ENCODE measurements at places on chromosomes 4 and X.

DNA sequence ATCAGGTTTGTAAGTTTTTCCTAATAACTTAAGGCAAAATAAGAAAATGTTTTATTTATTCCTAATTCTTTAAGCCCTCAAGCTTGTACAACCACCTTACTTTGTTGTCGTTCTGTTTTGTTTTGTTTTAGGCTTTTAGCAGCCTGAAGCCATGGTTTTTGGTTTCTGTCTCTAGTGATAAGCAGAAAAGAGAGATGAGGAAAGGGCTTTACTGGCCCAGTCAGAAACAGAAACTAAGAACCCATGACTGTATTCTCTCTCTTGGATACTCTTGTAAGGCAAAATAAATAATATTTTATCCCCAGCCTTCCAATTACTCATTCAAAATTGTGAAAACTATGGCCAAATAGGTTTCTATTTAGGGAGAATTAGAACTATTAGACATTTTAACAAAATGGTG, 29.4 kb downstream of the TBC1D19 start:
- no peak for DNase-seq

GRCh38 chr4:109332926-109333464, 30.5 kb upstream of the COL25A1 start:
- no peak for DNase-seq

DNA sequence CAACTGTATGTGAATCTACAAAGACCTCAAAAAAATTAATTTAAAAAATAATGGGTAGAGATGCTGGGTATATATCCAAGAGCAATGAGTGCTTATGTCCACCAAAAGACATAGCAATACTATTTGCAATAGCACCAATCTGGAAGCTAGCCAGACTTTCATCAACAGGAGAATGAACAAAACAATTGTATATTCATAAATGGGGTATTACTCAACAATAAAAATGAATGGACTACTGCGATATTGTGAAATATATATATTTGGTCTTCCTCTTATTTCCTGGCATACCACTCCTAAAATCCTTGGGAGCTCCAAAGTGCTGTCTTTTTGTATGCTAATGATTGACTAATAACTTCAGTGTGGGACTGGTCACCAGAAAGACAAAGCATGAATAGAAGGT, 77.5 kb downstream of the MSN start:
- no peak for DNase-seq

DNA sequence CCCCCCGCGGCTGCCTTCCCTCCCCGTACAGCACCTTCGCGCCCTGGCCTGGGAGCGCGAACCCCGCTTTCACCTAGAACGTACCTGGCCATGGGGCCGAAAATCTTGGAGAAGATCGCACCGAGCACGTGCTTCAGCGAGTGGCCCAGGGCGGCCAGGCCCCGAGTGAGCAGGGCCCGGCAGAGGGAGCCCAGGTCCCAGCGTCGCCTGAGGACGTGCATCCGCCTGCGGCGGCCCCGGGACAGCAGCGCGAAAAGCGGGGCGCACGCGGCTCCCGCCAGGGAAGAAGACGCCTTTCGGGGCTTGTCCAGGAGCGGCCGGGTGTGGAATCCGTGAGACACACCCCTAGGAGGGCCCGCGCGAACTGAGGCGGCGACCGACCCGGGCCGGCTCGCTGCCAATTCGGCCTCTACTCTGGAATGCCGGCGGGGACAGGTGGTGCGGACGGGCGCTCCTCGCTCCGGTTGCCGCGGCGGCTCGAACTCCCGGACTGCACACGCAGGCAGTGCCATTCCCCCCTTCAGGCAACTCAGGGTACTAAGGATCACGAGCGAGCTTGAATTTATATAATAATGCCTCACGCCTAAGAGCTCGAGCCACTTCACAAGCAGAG, at the start of gene HS6ST2:
HS6ST2 (minus strand) TSS at position 539 of the 613 bp plus-strand sequence.
- no peak for DNase-seq

DNA sequence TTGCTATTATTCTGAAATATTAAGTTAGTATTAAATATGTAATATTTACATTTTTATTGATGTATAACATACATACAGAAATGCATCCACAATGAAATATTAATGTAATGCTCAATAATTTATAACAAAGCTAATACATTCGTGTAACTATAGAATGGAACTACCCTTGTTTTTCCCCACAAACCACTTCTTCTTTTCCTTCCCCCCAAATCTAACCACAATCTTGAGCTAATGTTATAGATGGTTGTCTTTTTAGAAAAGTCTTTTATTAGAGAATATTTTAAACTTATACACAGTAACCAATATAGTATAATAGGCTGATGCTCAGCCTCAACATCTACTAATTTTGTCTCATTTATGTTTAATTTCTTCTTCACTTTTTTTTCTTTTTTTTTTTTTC, 4.5 kb upstream of the ZNF732 start:
- DNase-seq = no peak

- DNase-seq = no peak
These were observed 286.4 kb downstream of the USP46 start for GRCh38 chr4:52372747-52373146.

- DNase-seq = no peak
These were observed 24.5 kb downstream of the FLNA start for GRCh38 chrX:154349979-154350378.

- no peak for DNase-seq
These were observed 80.8 kb upstream of the ARX start for GRCh38 chrX:25096522-25097045.

- DNase-seq = no peak
These were observed 292.9 kb downstream of the DCTD start for GRCh38 chr4:182624281-182624680.

DNA sequence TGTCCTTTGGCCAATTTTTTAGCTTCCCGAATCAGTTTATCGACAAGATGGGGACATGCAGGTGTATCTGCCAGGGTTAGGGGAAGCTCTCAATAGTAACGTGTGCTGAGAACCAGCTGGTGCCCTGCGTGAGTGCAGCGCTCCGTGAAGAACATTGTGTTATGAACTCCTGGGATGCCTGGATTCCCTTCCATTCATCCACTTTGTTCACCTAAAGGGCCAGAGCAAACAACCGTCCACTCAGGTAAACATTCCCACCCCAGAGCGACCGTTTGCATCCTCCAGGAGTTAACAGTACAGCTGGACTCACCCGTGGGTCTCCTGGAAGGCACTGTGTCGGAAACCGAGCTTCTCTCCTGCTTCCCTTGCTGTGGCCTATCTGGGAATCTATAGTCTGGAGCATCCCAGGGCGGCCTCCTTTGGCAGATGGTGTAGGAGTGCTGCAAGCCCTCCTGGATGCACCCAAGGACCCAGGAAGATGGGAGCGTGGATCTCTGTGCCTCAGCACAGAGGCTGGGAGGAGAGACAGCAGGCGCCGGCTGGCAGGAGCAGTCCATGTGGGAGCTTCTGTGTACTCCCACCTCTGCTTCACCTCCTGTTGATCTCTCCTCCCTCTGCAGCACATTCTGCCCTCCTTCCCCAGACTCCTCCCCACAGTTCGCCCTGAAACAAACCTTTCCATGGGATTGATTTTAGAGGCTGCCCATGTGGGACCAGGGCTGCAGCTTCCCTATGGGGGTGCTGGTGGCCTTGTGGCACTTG, 62.7 kb downstream of the SHROOM2 start:
- no peak for DNase-seq

DNA sequence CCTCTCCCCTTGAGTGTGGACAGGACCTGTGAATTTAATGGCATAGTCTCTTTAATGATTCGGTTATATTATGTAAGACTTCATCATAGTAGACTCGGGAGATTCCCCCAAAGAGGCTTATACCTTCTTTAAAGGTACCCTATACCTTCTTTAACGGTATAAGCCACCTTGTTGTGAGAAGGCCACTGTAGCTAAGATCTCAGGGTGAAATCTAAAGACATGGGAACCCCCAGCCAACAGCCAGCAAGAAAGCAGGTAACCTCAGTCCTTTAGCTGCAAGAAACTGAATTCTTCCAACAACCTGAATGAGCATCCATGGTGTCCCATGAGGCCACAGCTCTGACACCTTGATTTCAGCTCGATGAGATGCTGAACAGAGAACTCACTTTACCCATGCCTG, 931 bp downstream of the DDX60 start:
- DNase-seq = no peak

GRCh38 chrX:108811891-108812290, 75.5 kb upstream of the IRS4 start:
- DNase-seq = no peak

- peak; percentile 51 for DNase-seq
These were observed 8.0 kb upstream of the PALLD start for GRCh38 chr4:168488869-168489274.

- no peak for DNase-seq
These were observed 55.5 kb upstream of the GABRG1 start for GRCh38 chr4:46179356-46179755.

DNA sequence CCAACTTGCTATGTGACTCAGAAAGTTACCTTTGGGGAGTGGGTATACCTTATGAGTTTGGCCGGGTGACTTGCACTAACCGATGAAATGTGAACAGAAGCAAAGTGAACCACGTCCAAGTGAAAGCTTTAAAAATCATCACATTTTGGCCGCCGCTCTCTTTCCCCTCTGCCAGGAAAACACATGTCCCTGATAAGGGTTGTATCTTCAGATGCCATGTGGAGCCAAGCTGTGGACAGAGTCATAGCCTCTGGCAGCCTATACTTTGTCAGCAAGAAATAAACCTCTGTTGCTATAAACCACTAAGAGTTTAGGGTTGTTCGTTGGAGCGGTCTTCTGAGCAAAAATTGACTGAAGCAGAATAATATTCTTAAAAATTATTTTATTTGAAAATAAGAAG, 92.3 kb downstream of the PRDM5 start:
- no peak for DNase-seq

DNA sequence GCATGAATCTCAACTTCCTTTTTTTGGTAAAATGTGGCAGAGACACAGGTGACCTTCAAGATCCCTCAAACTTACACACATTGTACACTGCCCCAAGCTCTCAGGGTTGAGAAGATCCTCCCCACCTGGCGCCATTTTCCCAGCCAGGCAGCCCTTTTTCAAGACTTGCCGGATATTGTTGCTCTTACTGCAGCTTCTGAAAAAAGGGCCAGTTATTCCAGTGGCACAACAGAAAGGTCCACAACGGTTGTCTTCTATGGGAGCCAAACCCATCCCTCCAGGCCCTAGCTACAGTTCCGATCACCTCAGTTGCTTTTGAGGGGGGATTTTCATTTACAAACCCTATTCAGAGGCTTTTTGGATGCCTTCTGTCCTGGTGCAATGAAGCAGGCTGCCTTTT, 101.1 kb downstream of the CHIC2 start:
- DNase-seq = no peak

DNA sequence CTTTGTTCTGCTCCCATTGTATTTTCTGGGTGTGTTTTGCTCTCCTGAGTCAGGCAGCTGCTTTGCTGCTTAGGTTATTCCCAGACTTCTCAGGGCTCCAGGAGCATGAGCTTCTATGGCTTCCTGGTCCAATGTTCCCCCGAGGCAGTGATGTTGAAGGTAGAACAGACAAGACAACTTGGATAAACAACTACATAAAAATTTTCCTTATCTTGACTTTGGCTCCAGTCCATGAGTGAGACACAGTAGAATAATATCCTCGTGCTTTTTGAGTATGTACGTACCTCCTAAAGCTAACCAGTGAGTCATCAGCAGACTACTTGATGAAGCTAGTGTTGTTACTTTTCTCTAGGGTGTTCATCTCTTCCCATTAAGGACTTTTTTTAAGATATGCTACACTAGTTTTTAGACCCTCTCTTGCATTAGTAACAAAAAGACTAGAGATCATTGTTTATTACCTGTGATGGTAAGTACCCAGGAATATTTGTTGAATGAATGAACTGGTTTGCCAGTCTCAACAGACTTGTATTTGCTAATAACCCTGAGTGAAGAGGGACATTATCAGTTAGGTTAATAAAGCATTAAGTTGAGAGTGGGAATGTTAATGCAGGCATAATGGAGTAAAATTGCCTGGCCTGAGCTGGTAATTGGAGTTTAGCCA, 131.9 kb downstream of the FHIP1A start:
- peak; percentile 96 for DNase-seq

DNA sequence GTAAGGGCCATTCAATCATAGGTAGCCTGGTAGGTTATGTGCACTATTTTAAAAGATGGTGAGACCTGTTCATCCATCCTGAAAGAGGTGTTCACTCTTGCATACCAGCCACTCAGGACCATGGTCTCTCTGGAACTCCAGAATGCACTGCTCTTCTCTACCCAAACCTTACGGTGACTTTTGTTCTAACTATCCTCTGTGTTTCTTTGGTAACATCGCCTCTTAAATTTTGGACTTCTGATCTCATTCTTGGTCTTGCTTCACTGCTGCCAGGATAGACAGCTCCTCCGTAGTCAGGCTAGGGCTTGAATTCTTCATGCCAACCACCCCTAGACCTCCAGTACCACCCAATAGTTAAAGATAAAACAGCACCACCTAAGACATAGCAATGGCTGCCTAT, 346.3 kb upstream of the GALNT7 start:
- DNase-seq = no peak

DNA sequence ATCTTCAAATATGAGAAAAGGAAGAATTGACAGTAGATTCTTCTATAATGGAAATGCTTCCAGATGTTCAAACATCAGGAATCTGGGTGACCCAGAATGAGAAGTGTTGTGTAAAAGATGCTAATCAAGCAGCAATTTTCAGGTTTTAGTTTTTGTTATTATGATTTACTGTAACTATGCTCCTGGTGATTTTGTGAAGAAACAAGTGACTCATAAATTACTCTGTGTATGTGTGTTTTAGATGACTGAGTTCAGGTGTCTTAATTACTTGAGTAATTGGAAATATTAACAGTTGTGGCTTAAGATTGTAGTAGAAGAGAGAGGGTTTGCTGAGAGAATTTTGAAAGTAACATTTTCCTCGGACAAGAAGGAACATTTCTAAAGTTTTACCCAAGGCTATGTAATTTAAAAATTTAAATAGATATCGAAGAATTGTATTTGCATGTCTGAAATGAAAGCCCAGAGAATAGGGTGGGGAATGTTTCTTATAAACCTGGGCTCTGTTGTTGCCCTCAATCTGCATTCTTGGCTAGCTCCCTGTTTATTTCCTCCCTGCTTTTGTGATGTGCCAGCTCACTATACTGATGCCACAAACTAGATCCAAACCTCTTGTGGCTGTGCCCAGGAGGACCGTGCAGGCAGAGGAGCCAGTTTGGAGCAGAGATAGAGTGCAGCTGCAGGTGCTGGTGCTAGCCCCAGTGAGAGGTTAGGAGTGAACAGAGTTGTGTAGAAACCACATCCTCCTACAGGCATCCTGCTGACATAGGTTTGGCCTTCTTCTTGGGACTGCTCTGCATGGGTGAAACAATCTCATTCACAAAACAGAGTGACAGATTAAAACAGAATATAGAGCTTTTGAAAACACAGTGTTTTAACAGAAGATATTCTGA, 25.4 kb upstream of the TNIP3 start:
- DNase-seq = no peak

GRCh38 chr4:165331359-165331758, 3.9 kb downstream of the MSMO1 start:
- DNase-seq = no peak

GRCh38 chrX:121456315-121456714, 408.9 kb downstream of the GLUD2 start:
- no peak for DNase-seq

GRCh38 chrX:39201305-39201990, 400.2 kb downstream of the MID1IP1 start:
- no peak for DNase-seq

- peak; percentile 8 for DNase-seq
These were observed 407.3 kb downstream of the PCDH18 start for GRCh38 chr4:137125011-137125410.

GRCh38 chr4:16438986-16439385, 212.7 kb upstream of the TAPT1 start:
- DNase-seq = peak; percentile 52

GRCh38 chr4:19945501-19945900, 306.2 kb upstream of the SLIT2 start:
- no peak for DNase-seq

GRCh38 chr4:165489786-165490185, 111.0 kb downstream of the CPE start:
- DNase-seq = no peak
